ENCODE measurements at places on chromosomes 5 and 9. TPM values are rescaled to one million over a fixed set of nuclear protein-coding genes. Genes with fewer than 3 reads are reported as not detected.

GRCh38 chr5:30041831-30042385, 1151.6 kb upstream of the CDH6 start:
- no peak for DNase-seq

- DNase-seq, result no peak
These were observed 122.2 kb upstream of the PTGER4 start for GRCh38 chr5:40557501-40557900.

DNA sequence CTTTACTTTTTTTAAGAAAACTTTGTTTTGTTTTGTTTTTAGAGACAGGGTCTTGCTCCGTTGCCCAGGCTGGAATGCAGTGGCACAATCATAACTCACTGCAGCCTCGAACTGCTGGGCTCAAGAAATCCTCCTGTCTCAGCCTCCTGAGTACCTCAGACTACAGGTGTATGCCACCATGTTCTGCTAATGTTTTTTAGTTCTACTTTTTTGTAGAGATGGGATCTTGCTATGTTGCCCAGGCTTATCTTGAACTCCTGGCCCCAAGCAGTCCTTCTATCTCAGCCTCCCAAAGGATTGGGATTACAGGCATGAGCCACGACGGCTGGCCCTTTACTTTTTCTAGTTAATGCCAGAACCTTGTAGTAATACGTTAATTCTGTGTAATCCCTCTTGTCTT, 36.0 kb downstream of the IPO11 start:
- no peak for DNase-seq

DNA sequence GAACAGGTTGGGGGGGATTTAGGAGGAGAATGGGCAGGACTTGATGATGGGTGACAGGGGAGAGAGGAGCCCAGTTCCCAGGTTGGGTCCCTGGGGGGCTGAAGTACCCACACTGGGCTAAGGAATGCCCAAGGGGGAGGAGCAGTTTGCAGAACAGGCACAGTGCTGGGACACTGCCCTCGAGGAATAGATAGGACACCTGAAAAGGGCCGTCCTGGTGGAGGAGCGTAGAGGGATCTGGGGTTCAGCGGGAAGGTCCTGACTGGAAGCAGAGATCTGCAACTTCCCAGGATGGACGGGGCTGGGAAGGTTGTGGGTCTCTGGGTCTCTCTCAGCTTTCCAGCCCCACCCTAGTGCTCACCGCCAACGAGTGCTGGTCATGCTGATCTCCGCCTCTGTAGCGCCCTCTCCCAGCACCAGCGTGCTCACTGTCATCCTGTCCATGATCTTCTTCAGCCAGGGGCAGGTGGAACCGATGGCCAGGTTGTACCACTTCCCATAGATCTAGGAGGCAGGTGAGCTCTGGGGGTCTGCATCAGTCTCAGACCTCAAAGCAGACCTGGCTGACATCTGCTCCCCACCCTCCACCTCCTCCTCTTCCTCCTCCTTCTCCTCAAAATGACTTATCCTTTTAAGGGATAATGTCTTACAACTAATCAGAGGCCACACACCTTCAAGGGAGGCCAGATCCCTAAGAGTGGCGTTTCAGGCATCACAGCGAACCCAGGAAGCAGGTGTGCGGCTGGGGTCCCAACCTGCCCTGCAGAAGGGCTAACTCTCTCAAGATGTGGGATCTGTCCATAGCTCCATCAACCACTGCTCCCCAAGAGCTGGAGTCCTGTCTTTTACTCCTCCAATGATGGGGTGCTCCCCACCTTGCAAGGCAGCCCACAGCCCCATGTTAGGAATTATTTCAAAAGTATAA, 1.6 kb downstream of the AMBP start:
- DNase-seq, result no peak

The IFNA2 gene
- polyA plus RNA-seq, result not detected

The UCK1 gene
- polyA plus RNA-seq, result 40.5 TPM

The KIF12 gene
- 174 TPM for polyA plus RNA-seq

The VLDLR gene
- polyA plus RNA-seq, result 31.8 TPM

The TAF11L4 gene
- not detected for polyA plus RNA-seq

The ARHGEF39 gene
- polyA plus RNA-seq, result 10.9 TPM

Measured in left renal cortex interstitium (tissue), 4 donors.